ENCODE measurements at places on chromosomes 3 and 15.

GRCh38 chr15:34275154-34275553 is 50.3 kb downstream of the EMC4 start:
- no peak for DNase-seq

DNA sequence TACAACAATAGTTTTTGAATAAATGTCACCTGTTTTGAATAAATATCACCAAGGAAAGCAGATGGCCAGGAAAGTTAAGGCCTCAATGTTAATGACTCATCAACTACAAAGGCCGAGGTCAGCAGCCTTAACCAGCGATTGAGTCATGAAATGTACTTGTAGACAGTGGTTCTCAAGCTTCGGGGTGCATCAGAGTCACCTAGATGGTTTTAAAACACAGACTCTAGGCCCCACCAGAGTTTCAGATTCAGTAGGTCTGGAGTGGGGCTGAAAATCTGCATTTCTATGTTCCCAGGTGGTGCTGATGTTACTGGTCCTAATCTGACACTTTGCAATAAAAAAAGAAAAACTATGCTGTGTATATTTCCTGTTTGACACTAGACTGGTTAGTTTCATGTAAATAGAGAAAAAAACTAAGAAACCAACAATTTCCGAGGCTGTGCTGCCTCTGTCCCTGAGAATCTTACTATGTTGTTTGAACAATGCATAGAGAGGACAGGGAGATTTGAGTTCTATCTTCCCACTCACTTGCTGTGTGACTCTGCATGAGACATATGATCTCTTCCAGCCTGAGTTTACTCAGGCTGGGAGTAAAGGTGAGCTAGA is 9.8 kb downstream of the RAB27A start:
- DNase-seq = peak; percentile 54

- DNase-seq = no peak
Observed at GRCh38 chr3:170270282-170270881, 48.2 kb downstream of the PRKCI start.

- no peak for DNase-seq
Observed at GRCh38 chr3:41163421-41163820, 35.9 kb upstream of the CTNNB1 start.

GRCh38 chr15:50702762-50703334 is 16.3 kb upstream of the TRPM7 start:
- DNase-seq = no peak

GRCh38 chr3:184678317-184679055 is 33.4 kb downstream of the MAGEF1 start:
- no peak for DNase-seq

All from urothelium cell line (cell line).